ENCODE measurements at places on chromosomes 1 and 21.

DNA sequence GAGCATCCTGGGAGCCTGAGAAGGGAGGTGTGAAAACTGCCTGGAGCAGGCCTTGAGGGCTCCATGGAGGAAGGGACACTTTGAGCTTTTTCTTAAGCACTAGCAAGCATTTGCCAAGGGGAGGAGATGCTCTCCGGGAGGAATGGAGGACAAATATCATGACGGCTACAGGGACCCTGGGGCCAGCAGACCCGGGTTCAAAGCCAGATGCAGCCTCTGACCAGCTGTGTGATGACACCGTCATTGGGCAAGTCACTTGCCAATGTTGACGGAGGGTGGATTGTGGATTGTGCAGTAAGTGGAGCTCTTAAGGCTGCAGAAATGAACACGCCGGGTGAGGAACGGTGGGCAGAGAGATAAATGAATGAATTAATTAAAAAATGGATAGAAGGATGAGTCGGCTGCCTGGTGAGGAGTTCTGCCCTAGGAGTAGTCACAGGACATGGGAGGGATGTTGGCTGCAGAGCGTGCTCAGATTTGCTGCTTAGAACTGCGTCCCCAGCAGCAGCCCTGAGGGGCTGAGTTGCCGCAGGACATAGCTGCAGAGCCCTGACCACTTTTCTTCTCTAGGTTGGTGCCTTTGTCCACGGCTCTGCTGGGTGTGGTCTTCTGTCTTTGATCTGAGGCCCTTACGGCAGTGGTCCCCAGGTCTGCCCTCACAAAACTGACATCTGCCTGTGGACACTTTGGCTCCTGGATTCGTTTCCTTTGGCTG, 507.6 kb downstream of the NPHP4 start:
- no peak for DNase-seq

DNA sequence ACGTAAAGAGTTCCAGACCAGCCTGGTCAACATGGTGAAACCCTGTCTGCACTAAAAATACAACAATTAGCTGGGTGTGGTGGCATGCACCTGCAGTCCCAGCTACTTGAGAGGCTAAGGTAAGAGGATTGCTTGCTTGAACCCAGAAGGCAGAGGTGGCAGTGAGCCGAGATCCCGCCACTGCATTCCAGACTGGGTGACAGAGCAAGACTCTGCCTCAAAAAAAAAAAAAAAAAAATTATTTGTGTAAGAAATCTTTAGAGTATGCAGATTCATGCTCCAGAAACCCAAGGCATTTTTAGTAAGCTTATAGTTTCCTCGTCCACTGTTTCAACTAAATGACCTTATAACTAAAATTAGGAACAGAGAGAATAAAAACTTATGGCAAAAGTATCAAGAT, 51.3 kb downstream of the ABL2 start:
- no peak for DNase-seq

DNA sequence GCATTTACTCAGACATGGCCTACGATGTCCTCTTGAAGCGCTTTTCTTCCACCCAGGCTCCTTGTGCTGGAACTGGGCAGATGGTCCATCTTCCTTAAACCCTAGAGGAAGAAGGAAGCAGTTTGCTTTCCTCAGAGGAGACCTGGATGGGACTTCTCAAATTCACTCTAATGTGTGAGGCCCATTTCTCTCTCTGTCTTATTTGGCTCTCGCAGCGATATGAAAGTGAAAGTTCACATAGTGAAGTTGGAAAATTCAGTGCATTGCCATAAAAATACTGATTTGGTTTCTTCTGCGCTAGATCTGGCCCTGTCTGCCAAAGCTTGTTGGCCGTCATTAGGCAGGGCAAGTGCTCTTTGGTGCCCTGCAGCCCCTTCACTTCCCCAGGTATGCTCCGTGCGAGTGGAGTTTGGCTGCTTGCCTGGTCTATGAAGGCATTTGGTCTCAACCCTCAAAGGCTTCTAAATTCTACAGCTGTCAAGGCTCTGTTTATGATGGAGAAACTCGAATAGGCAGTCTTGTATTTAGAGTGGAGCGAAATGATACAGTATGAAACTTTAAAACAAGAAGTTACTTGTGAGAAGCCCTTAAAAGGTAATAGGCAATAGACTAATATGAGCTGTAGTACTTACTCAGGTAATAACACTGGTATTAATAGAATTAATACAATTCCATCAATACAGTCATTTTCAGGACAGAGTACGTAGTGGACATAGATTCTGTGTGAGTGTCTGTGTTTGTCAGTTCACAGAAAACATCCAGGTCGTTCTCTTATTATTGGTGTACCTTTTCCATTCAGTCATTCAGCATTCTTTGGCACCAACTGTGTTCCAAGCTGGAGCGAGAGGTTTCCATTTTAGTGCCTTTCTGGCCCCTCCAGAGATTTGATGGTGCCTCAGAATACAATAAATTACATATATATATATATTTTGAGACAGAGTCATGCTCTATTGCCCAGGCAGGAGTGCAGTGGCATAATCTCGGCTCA, 20.5 kb downstream of the SZRD1 start:
- DNase-seq = no peak

- DNase-seq = no peak
Observed at GRCh38 chr1:155079487-155080311, 1.1 kb downstream of the EFNA3 start.

GRCh38 chr1:175129182-175129581, 61.5 kb downstream of the TNN start:
- DNase-seq = no peak

DNA sequence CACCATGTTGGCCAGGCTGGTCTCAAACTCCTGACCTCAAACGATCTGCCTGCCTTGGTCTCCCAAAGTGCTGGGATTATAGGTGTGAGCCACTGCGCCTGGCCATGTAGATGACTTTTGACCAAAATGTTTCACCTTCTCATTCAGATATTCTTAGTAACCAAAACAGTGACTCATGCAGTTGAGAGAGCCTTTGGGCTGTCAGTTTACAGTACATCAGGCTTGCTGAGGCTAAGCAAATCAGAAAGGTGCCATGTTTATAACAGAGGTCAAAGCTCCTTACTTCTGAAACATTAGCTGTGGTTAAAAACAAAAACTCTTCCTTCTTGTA, 21.0 kb downstream of the CNIH4 start:
- no peak for DNase-seq

GRCh38 chr1:26411624-26412074, 1.0 kb downstream of the LIN28A start:
- no peak for DNase-seq

DNA sequence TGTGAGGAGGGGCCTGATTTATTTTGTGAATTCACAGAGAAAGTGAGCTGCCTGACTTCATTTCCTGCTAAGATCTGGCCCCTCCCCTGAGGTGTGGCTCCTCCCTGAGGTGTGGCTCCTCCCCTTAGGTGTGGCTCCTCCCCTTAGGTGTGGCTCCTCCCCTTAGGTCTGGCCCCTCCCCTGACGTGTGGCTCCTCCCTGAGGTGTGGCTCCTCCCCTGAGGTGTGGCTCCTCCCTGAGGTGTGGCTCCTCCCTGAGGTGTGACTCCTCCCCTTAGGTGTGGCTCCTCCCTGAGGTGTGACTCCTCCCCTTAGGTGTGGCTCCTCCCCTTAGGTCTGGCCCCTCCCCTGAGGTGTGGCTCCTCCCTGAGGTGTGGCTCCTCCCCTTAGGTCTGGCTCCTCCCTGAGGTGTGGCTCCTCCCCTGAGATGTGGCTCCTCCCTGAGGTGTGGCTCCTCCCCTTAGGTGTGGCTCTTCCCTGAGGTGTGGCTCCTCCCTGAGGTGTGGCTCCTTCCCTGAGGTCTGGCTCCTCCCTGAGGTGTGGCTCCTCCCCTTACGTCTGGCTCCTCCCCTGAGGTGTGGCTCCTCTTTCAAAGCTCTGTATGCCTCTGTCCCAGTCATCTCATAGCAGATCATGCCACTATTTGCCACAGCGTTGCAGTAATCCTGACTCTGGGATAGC, 26.9 kb upstream of the LRRC3 start:
- no peak for DNase-seq

- DNase-seq = no peak
Observed at GRCh38 chr1:6495540-6496364, 4.3 kb upstream of the PLEKHG5 start.

GRCh38 chr21:19995253-19995652, 1003.0 kb upstream of the NCAM2 start:
- DNase-seq = no peak

DNA sequence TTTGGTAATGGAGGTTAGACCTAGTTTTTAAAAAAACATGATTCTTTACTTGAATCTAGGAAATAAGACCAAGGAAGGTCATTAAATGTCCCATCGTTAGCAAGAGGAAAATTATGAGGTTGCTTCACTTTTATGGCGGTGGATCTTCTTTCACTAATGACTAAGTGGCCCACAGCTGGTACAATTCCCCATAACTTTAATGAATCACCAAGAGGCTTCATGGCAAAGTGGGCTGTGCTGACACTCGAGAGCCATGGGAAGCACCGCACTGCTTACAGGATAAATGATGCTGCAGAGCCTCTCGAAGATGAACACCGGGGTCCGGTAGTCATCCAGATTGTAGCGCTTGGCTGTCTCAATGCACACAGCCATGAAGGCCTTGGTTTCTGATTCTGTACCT, 108.8 kb downstream of the UBR4 start:
- DNase-seq = no peak

- no peak for DNase-seq
Observed at GRCh38 chr21:39918558-39918957, 51.3 kb downstream of the PCP4 start.

GRCh38 chr1:59552007-59552406, 255.1 kb downstream of the FGGY start:
- DNase-seq = no peak

DNA sequence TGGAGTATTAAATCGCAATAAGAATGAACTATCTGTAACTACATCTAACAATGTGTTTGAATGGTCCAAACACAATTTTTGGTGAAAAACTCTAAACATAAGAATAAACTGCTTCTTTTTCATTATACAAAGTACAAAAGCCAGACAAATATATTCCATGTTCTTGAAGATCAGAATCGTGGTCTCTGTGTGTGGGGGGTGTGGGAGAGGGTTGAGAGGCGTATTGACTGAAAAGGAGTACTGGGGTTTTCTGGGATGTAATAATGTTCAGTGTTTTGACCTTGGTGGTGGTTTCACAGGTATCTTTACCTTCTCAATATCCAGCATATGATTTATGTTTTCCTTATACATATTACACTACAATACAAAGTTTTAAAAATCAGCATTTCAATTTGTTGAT, 764 bp upstream of the CFH start:
- DNase-seq = no peak

GRCh38 chr1:104294259-104294658, 544.6 kb downstream of the AMY1C start:
- no peak for DNase-seq

GRCh38 chr1:77031106-77031662, 163.9 kb downstream of the ST6GALNAC5 start:
- no peak for DNase-seq

GRCh38 chr1:228096416-228097332, 6.5 kb downstream of the C1orf35 start:
- DNase-seq = no peak

DNA sequence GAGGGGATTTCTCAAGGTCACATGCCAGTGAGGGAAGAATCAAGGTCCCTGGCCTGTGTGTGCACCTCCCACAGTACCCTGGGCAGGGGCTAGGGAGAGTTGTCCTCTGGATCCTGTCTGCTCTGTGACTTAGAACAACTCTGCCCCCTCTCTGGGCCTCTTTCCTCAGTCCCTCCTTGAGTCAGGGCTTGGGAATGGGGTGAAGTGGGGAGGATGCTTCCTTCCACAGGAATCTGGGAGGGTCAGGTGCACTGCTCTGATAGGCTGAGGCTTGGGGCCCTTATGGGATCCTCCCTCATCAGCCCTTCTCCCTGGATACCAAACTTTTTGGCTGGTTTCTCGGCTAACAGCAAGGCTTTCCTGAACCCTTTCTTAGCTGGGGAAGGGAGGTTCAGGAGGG, 2.5 kb downstream of the TRNP1 start:
- no peak for DNase-seq

DNA sequence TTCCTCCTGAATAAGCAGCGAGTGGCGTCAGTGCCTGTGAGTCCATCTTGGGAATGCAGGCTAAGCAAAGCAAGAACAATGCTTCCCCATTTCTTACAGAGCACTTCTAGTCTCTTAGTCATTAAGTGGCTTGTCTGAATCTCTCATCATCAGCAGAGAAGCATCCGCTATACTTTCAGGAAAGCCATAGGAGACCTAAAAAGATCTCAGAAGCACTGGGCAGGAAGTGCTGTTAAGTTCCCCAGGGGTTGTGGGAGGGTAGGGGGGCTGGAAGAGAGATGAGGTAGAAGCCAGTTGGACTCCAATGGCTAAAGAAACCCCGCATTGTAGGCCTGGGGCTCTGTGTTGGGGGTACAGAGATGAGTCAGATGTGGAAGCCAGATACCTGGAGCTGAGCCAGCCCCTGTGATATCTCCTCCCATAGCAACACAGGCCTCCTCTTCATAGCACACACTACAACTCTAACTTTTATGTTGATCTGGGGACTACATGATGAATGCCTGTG, 44.9 kb downstream of the SYT6 start:
- DNase-seq = no peak

- no peak for DNase-seq
Observed at GRCh38 chr1:204507317-204508105, 8.7 kb upstream of the MDM4 start.

DNA sequence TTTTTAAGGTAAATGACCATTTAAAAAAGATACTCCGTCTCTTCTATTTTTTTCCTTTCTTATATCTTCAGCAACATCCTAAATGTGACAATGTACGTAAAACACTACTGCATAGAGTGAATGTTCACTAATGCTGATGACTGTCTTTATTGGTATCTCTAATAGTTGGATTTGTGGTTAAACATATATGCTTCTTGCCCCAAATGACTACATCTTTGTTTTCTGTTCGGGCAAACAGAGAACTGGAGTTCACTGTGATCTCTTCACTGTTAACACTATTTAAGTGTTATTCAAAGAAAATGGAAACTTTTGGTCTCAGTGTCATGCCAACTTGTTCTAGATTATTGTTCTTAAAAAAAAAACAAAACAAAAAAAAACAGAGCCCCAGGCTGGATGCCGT, 109.4 kb downstream of the KIF26B start:
- no peak for DNase-seq

DNA sequence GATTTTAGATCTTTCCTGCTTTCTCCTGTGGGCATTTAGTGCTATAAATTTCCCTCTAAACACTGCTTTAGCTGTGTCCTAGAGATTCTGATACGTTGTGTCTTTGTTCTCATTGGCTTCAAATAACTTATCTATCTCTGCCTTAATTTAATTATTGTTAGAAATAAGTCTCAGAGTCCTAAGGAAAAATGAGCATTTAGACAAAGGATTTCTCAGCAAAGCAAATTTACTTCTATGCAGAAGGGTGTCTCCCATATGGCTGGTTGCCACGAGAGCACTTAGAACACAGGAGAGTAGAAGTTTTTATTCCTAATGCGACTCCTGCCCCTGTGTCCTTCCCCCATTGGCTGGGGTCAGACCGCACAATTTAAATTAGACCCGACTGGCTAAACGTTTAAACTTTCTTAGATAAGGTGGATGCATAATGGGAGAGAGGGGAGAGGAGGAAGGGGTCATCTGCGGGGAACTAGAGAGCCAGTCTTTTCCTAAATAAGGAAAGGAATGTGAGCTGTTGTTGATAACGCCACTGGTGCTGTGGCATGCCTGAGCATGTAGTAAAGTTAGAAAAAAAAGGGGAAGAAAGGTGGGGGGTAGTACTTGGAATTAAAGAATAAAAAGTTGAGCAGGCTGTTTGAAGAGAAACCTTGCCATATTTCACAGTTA, 170.2 kb downstream of the DYRK1A start:
- DNase-seq = no peak
